ENCODE measurements at places on chromosomes 1 and 21.

GRCh38 chr1:7940745-7941436, at the start of gene TNFRSF9:
Gene TNFRSF9, minus strand, starts transcription at chr1:7940839. Its CDS starts 845 bp downstream, at chr1:7939994.
- peak; percentile 20 for DNase-seq

DNA sequence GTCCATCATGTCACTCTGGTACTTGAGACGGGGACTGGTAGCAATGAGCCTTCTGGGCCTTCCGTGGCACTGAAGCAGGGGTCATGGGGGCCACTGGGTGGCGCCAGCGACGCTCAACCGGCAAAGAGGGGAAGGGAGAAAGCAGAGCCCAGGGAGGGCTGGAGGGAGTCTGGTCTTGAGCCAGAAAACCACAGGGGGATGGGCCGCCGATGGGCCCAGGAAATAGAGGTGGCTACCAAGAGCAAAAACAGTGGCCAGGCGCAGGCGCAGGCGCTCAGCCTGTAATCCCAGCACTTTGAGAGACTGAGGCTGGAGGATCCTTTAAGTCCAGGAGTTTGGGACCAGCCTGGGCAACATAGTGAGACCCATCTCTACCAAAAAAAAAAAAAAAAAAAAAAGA, 21.8 kb downstream of the EXOC8 start:
- DNase-seq: peak; percentile 49

DNA sequence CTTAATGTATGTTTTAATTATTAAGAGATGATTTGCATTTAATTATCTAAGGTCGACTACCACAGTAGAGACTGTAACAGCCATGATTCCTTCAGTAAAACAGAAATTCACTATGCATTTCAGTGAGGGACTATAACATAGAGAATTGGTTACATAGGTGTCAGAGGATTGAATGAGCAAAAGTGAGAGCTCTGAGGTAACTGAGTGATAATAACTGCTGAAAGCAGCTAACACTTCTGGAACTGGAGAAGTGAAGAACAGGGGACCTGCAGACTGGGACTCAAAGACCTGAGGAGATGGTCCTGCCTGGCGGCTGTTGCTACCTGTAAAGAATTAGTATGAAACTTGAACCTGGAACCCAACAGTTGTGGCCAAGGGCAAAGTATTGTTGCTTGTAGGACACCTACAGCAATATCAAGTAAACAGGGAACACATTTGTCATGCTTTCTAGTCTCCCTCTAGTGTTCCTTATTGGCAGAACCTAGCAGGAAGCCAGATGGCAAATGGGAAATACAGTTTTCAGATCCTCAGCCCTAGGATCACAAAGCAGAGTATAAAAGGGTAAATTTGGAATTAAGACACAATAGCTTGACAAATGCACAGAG, 110.6 kb downstream of the HS2ST1 start:
- DNase-seq: peak; percentile 24

DNA sequence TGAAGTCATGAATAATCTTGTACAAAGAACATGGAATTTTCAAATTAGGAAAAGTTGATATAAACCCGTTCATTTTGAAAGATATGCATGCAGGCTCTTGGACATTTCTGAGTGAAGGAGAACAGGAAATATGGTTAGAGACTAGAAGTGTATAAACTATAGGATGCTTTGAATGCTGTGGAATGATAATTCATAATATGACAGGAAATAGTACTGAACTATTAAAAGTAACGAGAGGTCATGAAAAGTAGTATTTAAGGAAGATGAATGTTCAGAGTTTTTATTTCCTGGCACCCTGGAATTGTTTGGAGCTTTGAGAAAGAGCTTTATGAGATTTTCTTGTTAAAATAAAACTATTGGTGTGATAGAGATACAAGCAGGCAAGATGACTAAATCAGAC, 18.7 kb upstream of the CRB1 start:
- DNase-seq: no peak

GRCh38 chr1:163162381-163162914, 40.3 kb downstream of the RGS5 start:
- DNase-seq: peak; percentile 72

- DNase-seq: no peak
These were observed 4.0 kb downstream of the FAAP20 start for GRCh38 chr1:2190491-2190976.

- DNase-seq: peak; percentile 94
These were observed 42.6 kb upstream of the SRSF10 start for GRCh38 chr1:24022581-24023361.

DNA sequence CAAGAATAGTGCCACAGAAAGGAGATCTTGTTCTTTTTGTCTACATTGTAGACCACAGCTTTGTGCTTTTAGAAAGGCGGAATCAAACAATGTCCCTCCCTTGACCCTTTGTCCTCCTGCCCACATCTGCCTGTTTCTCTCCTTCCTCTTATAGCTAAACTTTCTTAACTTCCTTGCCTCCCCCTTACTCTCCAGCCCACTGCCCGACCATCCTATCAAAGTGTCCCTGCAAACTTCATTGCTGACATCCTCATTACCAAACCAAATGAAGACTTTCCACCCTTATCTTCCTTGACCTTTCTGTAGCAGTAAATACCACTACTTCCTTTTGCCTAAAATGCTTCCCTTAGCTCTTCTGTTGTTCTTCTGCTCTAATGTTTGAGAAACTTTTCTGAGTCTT, 5.0 kb downstream of the SELP start:
- DNase-seq: no peak

GRCh38 chr1:204110894-204111633, 38.1 kb downstream of the SOX13 start:
- no peak for DNase-seq

Data from fibroblast of skin of back (primary cell).